ENCODE measurements at places on chromosomes 3 and 15.

GRCh38 chr3:155321418-155321817 lies 27.9 kb upstream of the STRIT1 start:
- DNase-seq = no peak

- DNase-seq = no peak
Observed at GRCh38 chr15:29352402-29352801, 82.8 kb upstream of the NSMCE3 start.

DNA sequence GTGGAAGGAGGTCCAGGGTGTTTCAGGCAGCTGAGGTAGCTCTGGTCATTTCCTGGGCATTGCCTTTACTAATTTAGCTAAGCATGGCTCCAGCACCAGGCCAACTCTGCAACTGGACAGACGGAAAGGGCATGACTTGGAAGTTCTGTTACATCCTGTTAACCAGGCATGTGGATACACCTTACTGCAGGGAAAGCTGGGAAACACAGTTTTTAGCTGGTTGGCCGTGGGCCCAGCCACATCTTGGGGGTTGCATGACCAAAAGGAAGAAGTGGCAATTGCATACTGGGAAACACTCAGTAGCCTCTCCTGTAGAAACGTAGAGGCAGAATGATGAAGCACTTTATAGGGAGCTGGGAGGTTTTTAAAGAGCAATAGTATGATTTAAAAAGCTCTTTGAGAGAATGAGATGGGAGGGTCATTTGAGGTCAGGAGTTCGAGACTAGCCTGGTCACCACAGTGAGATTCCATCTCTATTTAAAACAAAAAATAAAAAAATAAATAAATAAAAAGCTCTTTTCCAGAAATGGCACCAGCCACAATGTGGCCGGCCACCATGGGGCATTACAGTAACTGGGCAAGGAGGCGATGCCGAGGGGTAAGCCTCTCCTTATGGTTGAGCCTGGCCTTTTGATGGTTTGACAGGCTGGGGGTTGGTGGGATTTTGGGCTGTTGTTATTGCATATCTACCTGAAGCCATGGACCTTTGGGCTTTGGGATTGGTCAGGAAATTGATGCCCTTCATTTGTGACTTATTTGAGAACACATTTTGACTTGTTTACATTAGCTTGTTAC lies 28.6 kb downstream of the TRAK1 start:
- DNase-seq = no peak

- no peak for DNase-seq
Observed at GRCh38 chr15:67927501-67928168, 87.8 kb upstream of the RNU6-1 start.

DNA sequence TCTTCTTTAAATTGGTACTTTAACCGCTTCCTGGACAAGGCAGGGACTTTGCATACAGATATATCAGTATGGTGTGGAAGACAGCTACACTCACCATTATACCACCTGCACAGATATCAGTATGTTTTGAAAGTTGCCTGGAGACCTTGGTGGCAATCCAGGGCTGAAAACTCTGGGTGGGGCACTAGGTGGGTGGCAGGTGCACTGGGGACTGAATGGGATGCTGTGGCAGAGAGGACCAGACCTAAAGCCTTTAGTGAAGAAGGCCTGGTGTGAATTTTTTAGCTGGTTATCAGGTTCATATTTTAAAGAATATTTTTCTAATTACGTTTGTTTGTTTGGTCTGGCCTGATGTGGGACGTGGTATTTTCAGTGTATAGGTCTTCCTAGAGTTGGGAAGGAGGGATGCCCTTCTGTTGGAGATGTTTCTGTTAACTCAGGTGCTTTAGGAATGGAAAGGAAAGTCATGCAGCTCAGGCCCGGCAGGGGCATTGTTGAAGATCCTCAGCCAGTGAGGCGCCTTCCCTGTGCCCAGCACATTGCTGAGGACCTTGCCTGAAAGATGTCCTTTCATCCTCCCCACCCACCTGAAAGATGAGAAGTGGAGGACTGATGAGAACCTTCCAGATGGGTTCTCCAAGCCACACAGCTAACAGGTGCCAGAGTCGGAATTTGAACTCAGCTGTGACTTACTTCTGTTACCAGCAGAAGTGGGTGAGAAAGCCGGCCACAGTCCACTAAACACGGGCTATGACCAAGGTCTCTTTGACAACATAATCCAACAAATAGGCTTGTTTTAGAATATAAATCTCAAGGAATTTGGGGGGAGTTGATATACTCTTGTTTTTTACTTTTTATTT lies 77.3 kb downstream of the APBA2 start:
- no peak for DNase-seq

GRCh38 chr3:168534761-168535160 lies 439.0 kb upstream of the GOLIM4 start:
- no peak for DNase-seq

DNA sequence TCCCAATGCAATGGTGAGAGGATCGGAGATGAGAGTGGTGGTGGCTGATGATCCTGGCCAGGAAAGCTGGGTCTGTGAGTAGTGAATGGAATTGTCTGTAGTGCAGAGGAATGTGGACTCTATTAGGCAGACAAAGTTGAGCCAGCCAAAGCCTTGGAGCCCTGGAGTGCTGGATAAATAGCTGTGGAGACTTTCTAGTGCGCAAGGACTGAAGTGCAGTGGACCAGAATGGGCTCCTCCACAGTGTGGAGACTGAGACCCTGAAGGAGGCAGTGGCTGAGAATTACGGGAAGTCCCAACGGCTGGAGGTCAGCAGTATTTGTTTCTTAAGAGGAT lies 874 bp downstream of the ZNF662 start:
- DNase-seq = no peak

DNA sequence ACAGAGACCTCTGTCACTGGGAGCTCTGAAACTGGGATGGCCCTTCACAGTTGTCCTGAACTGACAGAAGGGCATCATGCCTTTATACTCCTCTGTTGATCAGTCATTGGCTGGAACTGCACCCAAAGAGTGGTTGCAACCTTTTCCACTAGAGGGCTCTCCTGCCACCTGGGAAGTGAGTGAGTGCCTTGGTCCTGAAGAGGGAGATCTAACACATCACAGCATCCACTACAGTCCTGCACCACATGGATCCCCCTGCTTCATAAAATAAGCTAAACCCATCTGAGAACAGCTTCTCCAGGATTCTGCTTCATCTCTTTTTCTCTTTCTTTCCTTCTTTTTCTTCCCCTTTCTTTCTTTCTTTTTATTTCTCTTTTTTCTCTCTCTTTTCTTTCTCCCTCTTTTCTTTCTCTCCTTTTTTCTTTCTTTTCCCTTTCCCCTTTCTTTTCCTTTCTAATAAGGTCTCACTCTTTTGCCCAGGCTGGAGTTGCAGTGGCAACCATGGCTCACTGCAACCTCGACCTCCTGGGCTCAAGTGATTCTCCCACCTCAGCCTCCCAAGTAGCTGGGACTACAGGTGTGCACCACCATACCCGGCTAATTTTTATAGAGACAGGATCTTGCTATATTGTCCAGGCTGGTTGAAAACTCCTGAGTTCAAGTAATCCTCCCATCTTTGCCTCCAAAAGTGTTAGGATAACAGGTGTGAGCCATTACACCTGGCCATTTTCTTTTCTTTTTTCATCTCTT lies 42.8 kb upstream of the RAF1 start:
- peak; percentile 54 for DNase-seq

DNA sequence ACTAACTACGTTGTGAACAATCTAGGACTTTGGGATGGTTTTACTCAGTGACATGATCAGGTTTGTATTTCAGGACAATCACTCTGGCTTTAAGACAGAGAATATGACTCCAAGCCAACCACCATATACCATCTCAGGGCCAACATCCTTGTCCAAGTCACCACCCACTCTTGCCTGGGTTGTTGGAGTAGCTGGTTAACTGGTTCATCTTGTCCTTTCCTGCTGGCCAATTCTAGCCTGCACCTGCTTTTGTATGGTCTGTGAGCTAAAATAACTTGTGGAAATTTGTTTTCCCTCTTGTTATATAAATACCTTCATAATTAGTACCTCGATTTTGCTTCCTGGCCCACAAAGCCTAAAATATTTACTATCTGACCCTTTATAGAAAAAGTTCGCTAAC lies 306.8 kb upstream of the STT3B start:
- DNase-seq = no peak

DNA sequence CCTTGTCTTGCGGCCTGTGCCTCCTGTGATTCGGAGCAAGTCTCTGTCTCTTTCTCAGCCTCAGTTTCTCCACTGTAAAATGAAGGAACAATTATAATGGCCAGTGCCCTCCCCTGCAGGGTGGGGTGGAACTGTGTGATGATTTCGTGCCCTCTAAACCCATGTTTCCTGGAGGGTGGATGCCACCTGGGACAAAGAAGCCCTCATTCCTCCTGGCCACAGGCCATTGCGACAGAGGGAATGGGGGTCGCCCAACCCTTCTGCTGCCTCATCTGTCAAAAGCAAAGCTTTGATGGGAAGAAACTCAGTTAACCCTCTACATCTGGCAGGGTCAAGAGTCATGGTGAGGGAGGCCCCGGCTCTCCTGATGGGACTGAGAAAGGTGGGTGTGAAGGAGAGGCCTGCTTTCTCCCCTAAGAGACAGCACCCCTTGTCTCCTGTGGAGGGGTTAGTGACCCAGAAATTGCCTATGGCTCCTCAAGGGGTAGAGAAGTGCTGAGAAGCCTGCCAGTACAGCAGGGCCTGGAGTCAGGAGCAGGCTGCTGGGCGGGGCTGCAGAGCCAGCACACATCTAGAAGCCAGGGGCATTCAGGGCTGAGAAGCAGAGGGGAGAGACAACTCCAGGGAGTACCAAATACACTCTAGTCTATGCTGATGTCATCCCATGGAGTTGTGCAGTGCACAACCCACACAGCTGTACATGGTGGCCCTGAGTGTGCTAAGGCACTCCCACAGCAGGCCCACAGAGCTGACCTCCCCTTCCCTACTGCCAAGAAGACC lies 61.0 kb downstream of the PLXNA1 start:
- no peak for DNase-seq

DNA sequence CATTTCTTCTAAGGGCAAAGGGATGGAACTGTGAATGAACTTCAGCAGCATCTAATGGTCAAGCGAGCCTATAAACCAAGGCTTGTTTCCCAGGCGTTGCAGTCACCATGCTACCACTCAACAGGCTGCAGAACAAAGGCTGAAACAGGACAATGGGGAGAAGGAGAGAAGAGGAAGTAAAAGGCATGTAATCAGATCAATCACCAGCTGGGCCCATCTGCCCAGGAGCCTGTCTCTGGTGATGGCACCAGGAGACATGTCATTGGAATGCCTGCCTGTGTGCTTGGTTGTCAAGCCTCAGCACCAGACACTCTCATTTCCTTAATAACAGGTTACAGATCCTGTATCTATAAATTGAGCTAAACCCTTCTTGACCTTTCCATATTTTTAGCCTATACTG lies 81.7 kb upstream of the UMPS start:
- DNase-seq = no peak

GRCh38 chr15:65423150-65423975 lies 616 bp upstream of the IGDCC4 start:
- no peak for DNase-seq

DNA sequence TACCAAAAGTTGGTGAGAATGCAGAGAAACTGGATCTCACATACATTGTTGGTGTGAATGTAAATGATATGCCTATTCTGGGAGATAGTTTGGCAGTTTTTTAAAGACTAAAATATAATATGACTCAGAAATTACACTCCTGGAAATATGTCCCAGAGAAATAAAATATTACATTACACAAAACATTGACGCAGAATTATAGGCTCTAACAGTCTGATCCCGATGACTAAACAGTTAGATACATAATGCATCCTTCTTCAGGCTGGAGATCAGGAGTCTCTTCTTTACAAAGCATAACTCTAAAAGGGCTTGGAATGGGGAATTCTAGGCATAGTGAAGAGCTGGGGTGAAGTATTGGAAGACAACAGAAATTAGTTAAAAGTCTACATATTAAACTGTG lies 586.2 kb upstream of the NECTIN3 start:
- DNase-seq = no peak

- no peak for DNase-seq
Observed at GRCh38 chr3:162774613-162775100, 1278.0 kb downstream of the OTOL1 start.

- DNase-seq = no peak
Observed at GRCh38 chr3:114878114-114878839, 268.8 kb downstream of the ZBTB20 start.

DNA sequence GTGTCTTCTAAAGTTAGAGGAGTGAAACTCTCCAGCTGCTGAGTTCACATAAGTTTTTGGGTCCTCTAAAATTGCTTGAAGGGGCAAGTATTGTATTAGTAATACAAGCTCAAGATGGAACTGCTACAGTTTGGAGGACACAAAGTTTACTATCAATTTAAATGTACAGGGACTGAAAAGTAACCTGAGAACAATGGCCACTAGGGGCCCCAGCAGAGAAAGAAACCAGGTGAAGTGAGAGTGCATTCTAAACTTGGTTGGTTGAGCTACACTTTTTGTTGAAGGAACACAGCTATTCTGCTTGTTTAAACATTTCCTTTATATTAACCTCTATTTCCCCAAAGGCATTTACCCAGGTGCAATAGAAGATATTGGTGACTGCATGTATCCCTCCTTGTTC lies 755.5 kb downstream of the GBE1 start:
- DNase-seq = no peak

DNA sequence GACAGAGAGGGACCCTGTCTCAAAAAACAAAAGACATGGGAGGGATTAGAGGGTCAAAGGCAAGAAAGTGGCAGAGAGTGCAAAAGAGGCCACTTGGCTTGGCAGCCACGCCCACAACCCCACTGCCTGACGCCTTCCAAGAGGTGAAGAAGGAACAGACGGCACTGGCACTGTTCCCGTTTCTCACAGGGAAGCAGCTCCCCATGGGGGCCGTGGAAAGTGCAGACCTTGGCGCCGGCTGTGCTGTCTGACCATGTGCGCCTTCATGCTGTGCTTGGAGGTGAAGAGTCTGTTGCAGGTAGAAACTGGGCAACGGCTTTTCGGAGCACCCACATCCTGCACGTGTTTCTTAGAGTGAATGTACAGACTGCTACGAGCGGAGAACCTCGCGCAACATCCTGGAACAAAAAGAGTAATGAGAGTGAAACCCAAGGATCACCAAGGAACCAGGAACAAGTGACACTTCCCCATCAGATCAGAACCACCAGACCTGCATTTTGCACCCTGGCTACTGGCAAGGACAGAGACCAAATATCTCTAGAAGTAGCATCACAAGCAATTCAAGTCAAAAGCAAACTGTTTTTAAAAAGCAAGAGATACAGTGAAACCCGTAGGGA lies 9.7 kb downstream of the ZXDC start:
- DNase-seq = no peak

DNA sequence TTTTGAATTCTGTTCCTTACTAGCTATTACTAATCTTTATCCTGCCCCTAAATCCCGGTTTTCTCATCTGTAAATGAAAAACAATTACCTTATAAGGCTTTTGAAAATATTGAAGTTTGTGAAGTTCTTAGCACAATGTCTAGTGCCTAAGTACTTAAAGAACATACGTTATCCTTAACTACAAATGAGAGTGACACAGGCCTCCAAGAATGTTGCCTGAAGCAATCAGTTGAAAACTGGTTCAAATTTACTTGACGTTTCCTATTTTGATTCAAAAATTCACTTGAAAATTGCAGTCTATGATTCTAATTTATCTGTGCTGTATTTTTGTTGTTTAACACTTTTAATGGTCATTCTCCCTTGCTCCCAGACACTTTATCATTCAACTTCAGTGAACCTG lies 3.2 kb downstream of the SENP7 start:
- no peak for DNase-seq

GRCh38 chr3:50470658-50471057 lies 32.8 kb downstream of the CACNA2D2 start:
- no peak for DNase-seq
